ENCODE measurements at places on chromosomes 7 and 10. TPM values are rescaled to one million over a fixed set of nuclear protein-coding genes. Genes with fewer than 3 reads are reported as not detected.

DNA sequence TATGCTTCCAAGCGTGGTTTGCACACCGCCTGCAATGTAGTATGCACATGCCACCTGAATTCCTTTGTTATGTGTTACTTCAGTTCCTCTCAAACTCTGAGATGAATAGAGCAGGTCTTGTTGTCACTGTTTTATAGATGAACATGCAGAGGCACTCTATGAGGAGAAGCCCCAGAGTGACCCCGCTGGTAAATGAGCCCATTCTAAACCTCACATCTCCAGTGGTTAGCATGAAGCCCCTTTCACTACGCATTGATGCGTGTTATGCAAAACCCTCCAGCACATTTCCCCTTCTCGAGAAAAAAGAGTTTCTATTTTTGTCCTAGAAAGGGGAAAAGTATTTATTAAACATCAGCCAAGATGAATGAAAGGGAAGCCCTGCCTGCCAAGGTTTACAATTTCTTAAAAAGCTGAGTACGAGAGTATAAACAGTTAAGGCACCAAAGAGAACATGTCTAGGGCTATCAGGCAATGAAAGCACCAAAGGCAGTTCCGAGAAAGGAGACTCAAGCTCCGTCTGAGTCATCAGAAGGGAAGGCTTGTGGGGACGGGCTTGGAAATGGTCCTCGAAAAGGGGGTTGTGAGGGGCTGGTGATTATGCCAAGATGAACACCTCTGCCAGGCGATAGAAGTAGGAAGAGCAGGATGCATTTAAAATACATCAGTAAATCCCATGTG is 58.7 kb upstream of the PFKP start:
- DNase-seq: no peak

GRCh38 chr7:131010717-131011431 is 276.9 kb upstream of the KLF14 start:
- no peak for DNase-seq

Gene ASZ1
- total RNA-seq: not detected

DNA sequence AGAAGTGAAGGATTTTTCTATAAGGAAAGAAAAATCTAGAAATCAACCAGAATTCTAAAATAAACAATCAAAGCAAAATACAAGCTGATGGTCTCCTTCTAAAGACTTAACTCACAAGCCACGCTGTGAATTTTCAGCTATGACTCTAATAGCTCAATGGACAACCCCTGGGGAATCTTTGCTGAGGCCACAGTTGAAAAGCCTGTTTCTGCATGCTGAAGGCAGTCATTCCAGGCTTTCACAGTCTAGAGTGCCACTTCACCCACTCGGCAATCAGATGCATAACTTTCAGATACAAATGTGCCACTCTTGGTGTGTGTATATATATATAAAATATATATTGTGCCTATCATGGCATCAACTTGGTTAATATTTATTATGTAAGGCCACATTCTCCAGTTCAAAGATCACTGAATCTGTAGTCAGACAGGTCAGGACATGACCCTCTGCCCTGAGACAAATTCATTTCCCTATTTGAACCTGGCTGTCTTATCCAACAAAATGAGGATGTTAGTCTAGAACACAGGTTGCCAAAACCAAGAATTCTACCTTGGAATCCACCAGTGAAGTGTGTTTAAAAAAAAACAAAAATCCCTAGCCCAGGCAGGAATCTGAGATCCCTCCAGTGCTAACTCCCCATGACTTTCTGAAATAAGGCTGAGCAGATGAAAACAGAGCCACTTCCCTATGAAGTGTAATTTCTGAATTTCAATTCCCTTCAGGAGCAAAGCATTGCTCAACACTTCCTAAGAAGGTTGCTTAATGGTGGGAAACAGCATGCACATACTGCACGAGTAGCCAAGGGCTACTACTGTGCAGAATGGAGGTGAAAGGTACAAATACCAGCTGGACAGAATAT is 9.9 kb downstream of the LIPA start:
- DNase-seq: no peak

Gene VIPR2
- total RNA-seq: 10.9 TPM

DNA sequence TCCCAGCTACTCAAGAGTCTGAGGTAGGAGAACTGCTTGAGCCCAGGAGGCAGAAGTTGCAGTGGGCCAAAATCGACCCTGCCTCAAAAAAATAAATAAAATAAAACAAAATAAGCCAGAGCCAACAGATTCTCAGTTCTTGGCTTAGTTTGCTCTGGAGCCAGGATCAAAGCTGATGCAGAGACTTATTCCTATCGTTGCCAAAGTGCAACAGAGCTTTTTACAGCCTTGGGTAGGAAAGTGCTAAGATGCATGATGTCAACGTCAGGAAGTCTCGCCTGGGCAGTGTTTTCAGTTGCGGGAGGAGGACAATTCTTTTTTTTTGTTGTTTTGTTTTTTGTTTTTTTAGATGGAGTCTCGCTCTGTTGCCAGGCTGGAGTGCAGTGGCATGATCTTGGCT is 43.8 kb upstream of the CYTH3 start:
- no peak for DNase-seq

DNA sequence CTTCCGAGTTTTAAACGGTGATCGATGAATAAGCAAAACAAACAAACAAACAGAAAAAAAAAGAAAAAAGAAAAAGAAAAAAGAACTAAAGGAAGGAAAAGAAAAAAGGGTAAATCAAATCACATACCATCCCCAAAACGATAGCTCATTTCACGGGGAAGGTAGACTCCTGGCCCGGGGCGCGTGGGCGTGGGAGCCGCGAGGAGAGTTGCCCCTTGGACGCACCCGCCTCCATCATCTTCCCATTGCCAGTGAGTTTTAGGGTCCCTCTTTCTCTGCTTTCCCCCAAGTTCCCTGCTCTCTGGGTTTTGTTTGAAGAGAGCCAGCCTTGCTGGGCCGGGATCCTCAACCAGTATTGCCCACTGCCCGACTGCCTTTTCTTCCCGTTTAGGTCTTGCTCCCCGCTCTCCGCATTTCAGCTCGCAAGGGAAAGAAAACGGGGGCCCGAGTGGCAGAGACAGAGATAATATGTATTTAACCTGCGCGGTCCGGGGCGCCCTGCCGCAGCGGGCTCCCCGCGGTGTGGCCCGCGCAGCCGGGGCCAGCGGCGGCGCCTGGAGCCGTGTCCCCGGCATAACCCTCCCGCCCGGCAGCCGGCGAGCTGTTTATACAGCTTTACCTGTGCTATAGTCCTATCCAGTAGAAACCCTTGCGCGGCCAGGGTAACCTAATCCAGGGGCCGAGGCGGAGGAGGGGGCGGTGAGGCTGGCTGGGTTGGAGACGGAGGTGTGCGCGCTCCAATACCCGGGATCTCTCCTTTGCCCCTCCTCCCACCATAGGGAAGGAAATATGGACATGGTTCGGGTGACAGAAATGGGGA is 5.2 kb upstream of the GATA3 start:
- no peak for DNase-seq

- no peak for DNase-seq
Measured at GRCh38 chr10:121669028-121669374, 70.8 kb upstream of the FGFR2 start.

- DNase-seq: no peak
Measured at GRCh38 chr10:104262055-104262454, 6.9 kb upstream of the GSTO2 start.

Gene LAMB4
- total RNA-seq: 0.31 TPM

Gene PRTFDC1
- 2.3 TPM for total RNA-seq

- no peak for DNase-seq
Measured at GRCh38 chr10:1255118-1255517, 198.9 kb downstream of the WDR37 start.

Gene EPO
- total RNA-seq: 3.8 TPM

Gene LIPJ
- total RNA-seq: 0.06 TPM
